ENCODE measurements at places on chromosomes 7 and 10.

GRCh38 chr10:101331956-101332355 lies 22.0 kb upstream of the BTRC start:
- DNase-seq: no peak

DNA sequence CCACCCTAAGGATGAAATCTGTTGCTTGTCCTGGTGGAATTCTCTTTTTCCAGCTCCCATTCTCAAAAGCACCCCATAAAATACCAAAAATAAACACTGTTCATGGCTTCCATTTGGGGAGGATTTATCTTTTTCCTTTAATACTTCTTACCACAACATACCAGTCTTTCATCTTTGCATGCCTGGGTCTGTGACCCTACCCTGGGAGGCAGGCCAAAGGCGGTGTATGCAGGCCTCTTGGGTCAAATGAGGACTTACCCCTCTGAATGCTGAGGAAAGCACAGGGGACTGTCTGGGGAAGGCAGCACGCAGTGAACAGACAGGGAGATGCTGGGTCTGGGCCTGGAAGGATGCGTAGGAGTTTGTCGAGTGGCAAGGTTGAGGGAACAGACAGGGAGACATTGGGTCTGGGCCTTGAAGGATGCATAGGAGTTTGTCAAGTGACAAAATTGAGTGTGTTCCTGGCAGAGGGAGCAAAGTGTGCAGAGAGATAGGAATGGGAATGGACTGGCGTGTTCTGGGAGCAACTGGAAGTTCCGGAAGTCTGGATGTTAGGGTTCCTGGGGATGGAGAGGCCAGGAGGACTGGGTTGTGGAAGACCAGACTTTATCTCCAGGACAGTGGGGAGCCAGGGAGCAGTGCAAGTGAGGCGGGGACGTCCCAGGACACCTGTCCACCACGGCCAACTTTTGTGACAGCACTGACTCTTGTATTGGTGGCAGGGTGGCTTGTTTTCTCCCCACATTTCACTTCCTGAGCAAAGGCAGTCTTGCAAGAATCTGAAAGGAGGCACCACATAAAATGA lies 40.8 kb downstream of the MYL10 start:
- no peak for DNase-seq

DNA sequence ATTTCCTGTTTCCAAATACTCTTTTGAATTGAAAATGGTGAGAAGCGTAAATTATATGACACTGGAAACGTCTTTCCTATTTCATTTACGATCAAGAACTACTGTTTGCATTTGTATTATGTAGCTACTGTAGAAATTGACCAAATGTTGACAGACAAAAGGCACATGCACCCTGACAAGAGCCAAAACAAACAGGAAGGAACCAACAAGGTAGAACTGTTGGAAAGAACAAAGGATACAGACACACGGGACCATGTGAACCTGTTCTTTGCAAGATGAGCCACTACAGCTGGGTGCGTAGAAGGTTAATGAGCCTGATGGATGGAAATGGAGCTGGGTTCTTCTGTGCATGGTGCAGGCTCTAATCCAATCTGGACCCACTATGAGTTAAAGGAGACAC lies 48.4 kb upstream of the FZD8 start:
- no peak for DNase-seq

GRCh38 chr10:3852147-3852904 lies 67.3 kb upstream of the KLF6 start:
- peak; percentile 52 for DNase-seq

DNA sequence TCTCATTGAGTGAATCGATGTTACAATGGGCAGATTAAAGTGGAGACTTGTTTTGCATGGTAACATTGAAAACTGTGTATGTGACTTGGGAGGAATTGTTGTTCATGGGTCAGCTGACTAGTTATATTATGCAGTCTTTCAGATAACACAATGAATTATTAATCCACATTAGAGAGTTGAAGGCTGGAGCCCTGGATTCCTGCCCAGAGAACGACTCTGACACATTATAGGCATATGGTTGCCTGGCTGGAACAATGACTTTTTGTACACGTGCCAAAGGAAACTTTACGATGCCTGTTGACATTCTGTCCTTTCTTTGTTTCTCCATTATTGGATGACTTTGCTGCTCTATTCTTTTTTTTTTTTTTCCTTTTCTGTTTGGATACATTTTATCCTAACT lies 52.3 kb upstream of the TMEM229A start:
- DNase-seq: no peak

DNA sequence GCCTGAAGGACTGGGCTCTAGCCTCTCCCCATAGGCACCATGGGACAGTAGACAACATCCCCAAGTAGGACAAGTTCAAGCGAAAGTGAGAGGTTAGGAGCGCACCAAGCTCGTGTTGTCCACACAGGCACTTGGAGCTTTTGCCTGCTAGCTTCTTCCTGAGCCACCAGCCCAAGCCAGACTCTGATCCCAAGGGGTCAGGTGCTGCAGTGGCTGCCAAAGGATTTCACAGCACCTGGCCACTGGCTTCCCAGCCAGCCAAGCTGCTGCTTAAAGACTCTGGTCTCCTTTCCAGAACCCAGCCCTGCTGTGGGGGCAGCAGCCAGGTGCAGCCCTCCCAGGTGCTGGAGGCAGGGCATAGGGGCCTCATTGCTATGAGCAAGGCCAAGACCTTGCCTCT lies 33.0 kb upstream of the UNC5B start:
- no peak for DNase-seq

GRCh38 chr7:157493017-157493416 lies 156.2 kb downstream of the DNAJB6 start:
- DNase-seq: no peak

DNA sequence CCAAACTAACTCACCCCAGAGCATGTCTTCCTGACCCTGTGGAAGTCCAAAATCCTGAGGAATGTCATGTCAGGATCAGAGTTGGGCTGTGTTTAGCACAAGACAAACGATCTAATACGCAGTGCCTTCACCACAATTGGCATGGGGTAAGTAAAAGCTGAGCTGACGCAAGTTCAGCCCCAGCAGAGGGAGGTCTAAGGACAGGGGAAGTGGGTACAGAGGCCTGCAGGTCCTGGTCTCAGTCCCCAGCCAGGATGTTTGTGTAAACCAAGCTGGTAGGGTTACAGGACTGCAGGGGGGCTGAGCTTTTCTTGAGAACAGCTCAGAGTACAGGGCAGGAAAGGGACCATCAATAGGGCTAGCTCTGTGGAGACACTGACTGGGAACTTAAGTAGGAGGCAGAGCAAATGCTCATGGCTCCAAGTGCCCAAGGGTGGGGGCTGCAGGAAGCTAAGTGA lies 5.3 kb upstream of the KCNIP2 start:
- no peak for DNase-seq

DNA sequence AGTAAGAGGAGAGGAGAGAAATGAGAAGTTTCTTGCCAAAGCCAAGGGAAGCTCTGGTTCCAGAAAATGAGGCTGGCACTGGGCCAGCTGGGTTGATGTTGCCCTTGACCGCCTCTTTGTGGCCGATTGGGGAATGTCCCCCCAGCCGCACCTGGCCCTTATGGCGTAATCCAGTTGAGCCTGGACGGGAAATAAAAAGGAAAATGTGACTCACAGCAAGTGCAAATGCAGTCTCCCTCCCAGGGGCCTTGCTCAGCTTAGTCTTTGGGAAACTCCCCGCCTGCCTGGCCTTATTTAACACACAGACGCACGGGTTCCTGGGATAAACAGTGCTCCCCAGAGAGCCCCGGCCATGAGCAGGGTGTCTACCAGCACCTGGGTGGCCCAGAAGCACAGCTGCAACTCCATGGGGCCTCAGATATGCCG lies 174.8 kb downstream of the KIAA1217 start:
- no peak for DNase-seq

DNA sequence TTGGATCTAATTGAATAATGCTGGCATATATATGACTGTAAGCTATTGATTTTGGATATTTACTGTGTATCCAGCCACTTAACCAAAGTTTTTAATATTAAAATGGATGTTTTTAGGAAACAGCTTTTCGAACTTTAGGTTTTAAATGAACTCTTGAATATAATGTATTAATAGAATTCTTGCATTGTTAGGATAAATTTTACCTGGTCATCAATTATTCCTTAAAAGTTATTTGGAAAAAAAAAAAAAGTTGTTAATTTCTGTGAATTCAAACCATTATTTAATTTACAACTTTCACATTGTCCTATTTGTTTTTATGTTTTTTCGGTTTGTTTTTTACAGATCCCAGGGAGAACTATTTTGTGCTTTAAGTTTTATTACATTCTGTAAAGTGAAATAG lies 9.8 kb downstream of the TMEM209 start:
- DNase-seq: no peak

- no peak for DNase-seq
Observed at GRCh38 chr7:48635796-48636195, 288.6 kb upstream of the CDC14C start.
